ENCODE measurements at places on chromosomes 5 and 9.

- no peak for DNase-seq
These were observed 2.8 kb downstream of the TXNDC8 start for GRCh38 chr9:110334871-110335270.

DNA sequence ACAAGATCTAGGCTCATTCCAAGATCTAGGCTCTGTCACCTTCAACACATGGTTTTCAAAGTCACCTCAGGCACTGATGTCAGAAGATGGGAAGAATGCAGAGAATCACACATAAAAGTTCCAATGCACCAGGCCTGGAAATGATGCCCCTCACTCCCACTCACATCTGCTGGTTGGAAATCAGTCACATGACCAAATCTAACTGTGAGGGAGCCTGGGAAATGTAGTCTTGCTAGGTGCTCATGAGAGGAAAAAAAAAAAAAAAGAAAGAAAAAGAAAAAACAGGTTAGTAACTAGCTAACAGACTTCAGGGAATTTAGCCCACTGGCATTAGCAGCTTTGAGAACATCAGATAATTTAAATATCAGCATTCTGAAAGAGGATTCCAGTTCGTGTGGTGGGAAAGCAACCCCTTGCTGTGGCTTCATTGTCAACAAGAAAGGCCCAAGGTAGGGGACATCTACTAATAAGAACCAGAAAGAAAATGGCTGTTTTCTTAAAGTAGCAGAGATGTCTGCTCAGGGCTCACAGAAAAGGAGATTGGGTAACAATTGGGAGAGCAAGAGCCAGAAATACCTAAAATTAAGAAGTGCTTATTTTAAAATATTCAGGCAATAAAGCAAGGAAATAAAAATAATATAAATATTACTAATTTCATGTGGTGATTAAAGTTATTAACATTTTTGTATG, 614.3 kb downstream of the ACTL7B start:
- no peak for DNase-seq

DNA sequence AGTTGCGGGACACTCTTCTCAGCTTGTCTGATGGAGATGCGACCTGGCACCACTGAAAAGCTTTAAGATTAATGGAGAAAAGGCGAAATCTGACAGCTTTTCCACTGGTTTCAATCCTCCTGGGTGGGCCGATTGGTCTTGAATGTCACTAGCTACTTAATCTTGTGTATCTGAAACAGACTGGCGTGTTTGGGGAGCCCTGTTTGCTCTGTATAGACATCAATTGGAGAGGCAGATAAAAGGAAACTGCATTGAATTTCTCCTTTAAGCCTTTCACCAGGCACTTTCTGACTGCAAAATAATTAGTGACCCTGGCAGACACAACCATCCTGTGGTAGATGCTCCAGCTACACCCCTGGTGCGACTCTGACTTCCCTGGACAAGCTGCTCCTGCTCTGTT, 224.2 kb downstream of the NDUFS4 start:
- no peak for DNase-seq

- DNase-seq, result no peak
These were observed 190.8 kb upstream of the HAPLN1 start for GRCh38 chr5:83911367-83911919.

DNA sequence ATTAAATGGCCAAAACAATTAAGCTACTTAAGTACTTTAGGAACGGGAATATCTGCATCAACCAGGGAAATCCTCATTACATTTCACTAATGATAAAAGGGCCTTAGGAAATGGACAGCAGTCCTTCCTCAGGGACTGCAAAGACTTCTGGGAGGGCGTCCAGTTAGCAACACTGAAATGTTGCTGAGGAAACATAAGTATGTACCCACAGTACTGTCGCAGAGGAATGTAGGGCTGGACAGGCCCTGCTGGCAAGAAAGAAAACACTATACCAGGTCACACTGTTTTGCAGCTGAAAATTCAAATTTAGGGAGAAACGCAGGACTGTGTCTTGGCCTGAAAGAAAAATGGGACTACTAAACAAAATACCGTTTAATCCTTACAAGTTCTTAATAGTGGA, 1.3 kb downstream of the C5orf15 start:
- no peak for DNase-seq

DNA sequence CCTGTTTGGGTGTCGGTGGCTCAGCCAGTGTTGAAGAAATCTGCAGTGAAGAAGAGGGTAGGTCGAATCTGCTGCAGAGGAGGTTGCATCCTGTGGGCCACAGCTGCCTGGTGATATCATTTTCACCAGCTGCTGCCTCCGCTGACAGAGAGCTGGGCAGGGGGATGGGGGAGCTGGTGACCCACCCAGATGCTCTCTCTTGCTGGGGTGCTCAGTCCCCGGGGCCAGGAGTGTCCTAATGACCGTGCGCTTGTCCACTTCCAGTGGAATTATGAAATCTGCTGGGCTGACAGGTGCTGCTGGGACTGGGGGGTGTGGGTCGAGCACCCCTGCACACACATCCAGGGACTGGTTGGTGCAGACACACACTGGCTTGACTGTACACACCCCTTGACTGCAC, 83.2 kb upstream of the IRX4 start:
- DNase-seq, result no peak

- DNase-seq, result no peak
These were observed 2.6 kb upstream of the UBE2QL1 start for GRCh38 chr5:6446042-6446441.

DNA sequence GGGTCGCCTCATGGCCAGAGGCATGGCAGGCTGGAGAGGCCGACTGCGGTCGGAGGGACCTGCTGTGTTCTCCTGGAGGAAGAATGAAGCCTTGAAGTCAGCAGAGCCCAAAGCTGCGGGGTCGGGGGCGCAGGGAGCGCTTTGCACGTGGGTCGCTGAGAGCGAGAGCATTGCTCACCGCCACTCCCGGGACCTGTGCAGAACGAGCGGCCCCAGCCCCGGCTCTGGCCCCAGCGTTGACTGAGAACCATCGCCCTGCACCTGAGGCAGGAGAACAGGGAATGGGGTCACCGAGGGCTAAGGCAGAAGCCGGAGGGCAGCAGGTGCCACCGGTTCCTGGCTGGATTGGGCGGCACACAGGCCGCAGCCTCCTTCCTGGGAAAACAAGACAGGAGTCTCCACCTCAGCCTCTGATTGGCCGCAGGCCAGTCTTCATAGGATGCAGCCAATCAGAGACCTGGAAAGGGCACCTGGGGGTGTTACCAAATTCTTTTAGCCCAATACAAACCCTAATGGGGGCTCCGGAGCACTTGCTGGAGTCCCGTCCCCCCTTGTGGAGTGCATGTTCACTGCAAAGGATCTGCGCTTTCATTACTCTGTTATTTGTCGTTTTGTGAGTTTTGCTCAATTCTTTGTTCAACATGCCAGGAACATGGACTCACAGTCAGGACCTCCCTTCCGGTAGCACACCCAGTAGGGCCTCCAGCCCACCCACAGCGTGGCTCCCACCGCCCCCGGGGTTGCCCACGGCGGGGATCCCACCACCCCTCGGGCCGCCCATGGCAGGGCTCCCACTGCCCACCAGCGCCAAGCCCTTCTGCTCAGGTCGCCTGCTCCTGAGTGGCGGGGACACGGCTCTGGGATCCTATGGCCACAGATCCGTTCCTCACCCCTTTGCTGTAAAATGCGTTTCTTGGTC, 24.7 kb upstream of the SLC6A19 start:
- DNase-seq, result no peak

DNA sequence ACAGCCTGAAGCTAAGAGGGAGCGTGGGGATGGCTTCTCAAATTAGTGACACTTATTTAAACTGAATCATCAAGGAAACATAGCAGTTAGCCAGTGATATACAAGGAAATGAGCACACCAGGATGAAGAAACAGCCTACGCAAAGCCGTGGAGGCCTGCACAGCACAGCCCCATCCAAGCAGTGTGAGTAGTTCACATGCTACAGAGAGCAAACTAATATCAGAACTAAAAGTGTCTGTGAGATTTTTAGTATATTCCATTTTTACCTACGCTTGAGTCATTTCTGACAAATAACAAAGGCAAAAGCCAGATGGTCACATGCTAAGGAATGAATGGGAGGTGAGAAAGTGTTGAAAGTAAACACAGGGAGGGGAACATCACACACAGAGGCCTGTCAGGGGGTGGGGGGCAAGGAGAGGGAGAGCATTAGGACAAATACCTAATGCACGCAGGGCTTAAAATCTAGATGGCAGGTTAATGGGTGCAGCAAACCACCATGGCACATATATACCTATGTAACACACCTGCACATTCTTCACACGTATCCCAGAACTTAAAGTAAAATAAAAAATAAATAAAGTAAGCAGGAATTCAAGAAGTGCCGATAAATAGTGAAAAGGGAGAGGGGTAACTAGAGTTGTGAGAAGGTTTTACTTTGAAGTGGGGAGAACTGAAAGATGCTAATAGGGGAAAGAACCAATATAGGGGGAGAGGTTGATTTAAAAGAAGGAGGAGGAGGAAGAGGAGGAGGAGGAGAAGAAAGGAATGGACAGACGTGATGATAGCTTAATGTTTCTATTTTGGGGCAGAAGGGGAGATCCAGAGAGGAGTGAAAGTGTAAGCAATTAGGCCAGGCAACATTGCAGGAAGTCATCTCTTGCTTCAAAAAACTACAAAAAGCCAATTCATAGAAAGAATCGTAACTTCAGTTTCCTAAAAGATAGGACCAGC, 100.9 kb upstream of the PTGER4 start:
- no peak for DNase-seq

DNA sequence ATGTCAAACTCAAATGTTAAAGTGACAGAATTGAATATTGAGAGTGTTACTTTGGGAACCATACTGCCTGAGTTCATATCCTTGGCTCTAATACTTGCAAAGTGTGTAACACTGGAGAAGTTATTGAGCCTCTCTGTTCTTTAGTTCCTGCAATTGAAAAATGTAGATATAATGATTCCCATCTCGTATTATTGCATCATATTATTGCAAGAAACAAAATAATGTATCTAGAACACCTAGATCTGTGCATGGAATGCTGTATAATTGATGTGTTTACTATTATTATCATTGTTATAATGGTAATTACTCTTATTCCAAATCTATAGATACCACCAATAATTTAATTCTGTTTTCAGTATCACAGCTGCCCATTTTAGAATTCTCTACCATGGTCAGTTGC, 310.3 kb downstream of the GABRG2 start:
- no peak for DNase-seq

DNA sequence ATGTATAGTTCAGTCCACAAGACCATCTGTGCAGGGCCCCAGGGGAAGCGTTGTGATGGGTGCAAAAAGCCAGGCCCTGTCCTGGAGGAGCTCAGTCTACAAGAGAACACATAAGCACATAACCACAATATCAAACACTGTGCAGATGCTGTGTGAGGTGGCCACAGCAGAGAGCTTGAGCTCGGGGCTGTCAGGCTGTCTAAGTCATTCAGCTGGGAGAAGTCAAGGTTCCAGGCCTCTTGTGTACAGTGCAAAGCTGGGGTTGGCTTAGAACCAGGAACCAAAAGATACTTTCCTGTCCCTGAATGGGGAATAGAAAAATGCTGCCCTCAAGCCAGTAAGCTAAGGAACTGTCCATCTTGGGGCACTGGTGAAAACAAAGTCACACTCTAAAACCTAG, 75.0 kb downstream of the PRDM6 start:
- no peak for DNase-seq

GRCh38 chr5:91390268-91390667, 7.2 kb upstream of the ARRDC3 start:
- DNase-seq, result no peak

DNA sequence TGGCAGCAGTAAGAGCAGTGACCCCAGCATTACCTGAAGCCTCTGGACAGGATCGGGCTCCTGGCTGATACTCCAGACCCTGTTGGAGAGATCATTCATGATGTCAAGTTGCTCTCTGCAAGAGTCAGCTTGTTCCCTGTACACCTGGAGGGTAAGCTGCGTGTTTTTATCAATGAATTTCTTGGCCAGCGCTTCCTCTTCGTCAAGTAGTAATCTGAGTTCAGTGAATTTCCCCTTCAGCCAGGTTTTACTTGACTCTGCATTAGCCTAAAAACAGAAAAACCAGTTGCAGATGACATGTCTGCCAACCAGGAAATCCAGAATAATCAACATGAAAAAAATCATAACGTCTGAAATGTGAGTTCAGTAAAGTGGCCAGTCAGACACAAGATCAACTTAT, 19.1 kb downstream of the TRIM14 start:
- no peak for DNase-seq

- DNase-seq, result no peak
These were observed 1.8 kb downstream of the PTBP3 start for GRCh38 chr9:112331674-112331952.
